ENCODE measurements at places on chromosomes 16 and 17. TPM values are rescaled to one million over a fixed set of nuclear protein-coding genes. Genes with fewer than 3 reads are reported as not detected.

NAGS gene
- total RNA-seq: 1.0 TPM

DPEP3 gene
- not detected for total RNA-seq

ITGAL gene
- total RNA-seq: 0.50 TPM

LRRC37A gene
- 1.3 TPM for total RNA-seq

OR3A3 gene
- total RNA-seq: not detected

CHD9NB gene
- total RNA-seq: 2.8 TPM

FOXO3B gene
- 6.2 TPM for total RNA-seq

RPTOR gene
- total RNA-seq: 53.5 TPM

AANAT gene
- total RNA-seq: 0.65 TPM

All from PC-9 (cell line).